ENCODE measurements at places on chromosomes 2 and 18.
A peak's percentile ranks its signal among the peaks of the same experiment; 100 is the strongest.

- DNase-seq: no peak
These were observed 90.9 kb downstream of the RNF144A start for GRCh38 chr2:7007846-7008741.

DNA sequence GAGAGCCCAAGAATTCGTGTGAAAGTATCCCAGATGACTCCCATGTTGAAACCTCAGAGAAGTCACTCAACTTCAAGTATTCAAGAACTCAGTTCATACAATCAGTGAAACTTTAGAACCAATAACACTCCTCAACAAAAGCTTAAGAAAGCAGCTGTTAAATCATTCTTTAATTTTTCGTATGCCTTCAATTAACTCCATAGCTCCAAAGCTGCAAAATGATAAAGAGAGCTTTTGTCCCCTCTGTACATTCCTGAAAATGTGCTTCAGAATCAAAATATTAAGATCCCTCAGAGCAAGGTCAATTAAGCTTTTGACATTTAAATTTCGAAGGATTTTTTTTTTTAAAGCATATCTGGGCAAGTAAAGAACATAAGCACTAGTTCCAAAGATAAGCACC, 4.7 kb downstream of the COBLL1 start:
- no peak for DNase-seq

DNA sequence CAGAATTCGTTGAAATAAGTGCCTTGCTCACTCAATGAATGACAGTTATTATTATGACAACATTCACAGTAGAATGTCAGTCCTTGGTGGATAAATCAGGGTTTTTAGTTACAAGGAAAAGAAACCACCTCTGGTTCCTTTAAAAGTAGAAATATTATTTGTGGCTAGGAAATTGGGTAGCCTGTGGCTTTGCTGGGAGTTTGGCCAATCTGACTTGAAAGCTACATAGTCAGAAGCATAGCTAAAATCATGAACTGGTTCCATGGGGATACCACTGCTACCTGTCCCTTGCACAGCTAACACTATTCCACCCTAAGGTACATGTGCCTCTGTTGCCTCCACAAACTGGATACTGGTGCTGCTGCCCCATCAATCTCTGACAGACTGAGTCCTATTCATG, 12.8 kb upstream of the SMCHD1 start:
- DNase-seq: no peak

GRCh38 chr2:108919571-108920373, 69.2 kb downstream of the EDAR start:
- no peak for DNase-seq

- peak; percentile 38 for DNase-seq
These were observed 13.3 kb upstream of the MTIF2 start for GRCh38 chr2:55282110-55282917.

DNA sequence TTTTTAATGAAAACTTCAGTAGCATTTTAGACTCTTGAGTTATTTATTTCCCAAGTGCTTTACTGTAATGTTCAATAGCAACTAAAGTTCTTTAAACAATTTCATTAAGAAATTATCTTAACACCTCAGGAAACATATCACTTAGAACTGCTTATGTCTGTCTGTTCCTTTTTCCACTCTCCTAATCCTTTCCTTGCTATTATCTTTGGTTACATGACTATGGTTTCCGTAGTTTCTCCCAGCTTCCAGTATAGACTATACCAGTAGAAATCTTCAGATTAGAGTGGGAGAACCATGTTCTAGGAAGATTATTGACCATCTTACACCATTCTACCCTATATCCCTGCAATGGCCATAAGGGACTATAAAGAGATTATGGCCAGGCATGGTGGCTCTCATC, 280.0 kb downstream of the EXOC6B start:
- no peak for DNase-seq

- DNase-seq: no peak
These were observed 17.8 kb downstream of the NCOA1 start for GRCh38 chr2:24508878-24509277.

Data from HS-27A (cell line).